ENCODE measurements at places on chromosomes 7 and 10.

- peak; percentile 38 for DNase-seq
These were observed 3.5 kb upstream of the IGF2BP3 start for GRCh38 chr7:23473844-23474093.

DNA sequence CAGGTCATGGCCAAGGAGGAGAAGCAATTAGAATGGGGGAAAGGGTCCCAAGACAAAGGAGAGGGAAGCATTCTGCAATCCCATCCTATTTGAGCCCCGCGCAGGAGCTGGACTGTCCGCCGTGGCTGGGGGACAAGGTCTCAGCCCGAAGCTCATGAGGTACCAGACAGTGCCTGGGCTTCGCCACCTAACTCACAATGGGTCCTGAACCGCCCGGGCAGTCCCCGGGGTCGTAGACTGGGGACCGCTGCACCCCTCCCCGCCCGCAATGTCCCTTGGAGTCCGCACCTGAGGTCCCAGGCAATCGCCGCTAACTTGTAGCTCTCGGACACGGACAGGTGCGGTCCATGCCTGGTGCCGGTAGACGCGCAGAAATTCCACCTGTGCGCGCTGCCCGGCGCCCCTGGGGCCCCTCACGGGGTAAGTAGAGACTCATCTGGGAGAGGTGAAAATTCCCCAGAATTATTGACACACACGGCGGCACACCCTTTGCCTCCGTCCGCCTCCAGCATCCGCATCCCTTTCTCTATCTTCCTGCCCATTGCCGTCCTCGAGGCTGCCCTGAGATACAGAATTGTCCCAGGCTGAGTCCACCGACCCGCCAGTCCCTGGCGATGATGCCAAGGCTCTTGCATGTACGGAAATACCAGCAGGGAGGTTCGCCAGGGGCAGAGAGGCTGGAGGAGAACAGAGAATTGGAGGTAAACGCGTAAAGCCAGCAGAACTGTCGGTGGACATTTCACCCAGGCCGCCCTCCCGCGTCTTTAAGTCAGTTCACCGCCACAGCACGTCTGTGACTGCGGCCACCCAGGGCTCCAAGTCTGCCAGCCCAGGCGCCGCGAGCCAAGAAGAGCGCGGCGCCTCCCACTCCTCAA lies 1.8 kb downstream of the CHRM2 start:
- DNase-seq: no peak

DNA sequence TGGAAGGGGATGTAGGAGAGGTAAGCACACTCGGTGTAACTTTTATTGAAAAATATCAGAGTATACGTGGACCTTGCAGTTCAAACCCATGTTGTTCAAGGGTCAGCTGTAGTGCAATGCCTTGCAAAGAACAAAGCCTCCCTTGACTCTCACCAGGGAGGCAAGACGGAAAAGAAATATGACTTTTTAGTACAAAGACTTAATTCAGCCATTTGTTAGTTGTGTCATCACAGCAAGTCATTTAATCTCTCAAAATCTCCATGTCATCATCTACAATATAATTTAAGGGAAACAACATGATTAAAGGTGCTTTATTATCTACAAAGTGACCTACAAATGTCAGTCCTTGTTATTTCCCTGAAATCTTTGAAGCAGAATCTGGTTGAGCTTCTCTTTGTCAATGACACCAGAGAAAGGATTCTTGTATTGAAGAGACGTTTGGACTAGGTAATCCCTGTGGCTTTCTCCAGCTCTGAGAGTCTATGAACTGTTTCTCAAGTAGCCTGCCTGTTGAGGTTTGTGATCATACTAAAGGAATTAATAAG lies 502.8 kb downstream of the REEP3 start:
- DNase-seq: no peak

DNA sequence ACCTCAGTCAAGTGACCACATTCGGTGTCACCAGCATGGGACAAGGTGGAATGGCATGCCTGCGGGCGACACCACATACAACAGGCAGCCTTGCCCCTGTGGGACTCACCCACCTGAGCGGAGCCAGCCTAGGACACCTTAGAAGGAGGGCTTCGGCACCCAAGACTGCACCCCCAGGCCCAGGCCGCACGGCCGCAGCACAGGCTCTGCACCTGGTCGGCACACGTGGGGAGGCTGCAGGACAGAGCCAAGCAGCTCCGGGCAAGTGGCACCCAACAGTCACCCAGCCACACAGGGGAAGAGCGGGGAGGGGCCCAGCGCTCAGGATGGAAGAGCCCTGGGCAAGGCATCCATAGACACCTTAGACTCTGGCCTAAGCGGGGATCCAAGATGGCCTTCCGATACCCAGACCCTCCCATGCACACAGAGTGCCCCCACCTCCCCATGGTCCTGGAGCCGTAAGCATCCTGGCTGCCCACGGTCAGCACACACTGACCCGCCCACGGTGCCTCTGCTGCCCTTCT lies 16.1 kb upstream of the GPER1 start:
- DNase-seq: no peak

GRCh38 chr10:47136866-47137265 lies 163.1 kb upstream of the GDF10 start:
- DNase-seq: no peak

GRCh38 chr7:83863906-83864305 lies 215.0 kb upstream of the SEMA3E start:
- DNase-seq: no peak

GRCh38 chr10:7230951-7231350 lies 179.9 kb downstream of the SFMBT2 start:
- DNase-seq: no peak

DNA sequence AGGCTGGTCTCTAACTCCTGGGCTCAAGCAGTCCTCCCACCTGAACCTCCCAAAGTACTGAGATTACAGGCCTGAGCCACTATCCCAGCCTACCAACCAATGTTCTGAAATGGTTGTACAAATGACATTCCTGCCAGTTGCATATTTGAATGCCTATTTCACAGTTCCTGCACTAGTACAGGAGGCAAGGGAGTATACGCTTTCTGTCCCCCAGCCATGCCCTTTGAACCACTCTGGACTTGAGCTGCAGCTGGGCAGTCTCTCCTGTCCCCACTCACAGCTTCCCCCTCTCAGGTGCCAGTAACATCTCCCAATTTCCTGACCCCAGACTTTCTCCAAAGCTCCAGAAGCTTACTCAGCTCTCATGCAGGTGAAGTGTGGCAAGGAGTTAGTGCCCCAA lies 58.9 kb downstream of the SPOCK2 start:
- DNase-seq: no peak

GRCh38 chr10:71440506-71441035 lies 43.9 kb downstream of the CDH23 start:
- DNase-seq: no peak

DNA sequence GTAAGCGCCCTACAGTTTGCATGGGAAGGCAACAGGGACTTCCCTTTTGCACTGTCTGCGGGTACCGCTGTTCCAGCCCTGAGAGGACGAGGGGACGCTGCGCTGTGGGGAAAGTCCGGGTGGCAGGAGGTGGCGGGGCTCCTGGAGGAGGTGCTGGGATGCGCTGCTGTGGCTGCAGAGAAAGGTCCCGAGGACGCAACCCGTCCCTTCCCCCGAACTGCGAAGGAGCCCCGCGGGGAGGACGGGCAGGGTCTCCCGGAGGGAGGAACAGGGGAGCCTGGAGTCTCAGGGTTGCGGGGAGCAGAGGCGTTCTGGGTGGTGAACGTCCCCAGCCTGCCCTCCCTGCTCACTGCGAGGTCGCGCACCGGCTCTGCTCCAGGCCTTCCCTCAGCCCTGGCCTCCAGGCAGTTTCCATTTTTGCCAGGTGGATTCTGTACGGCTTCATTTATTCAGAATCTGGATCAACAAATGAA lies 91.6 kb downstream of the CXCL12 start:
- DNase-seq: no peak

DNA sequence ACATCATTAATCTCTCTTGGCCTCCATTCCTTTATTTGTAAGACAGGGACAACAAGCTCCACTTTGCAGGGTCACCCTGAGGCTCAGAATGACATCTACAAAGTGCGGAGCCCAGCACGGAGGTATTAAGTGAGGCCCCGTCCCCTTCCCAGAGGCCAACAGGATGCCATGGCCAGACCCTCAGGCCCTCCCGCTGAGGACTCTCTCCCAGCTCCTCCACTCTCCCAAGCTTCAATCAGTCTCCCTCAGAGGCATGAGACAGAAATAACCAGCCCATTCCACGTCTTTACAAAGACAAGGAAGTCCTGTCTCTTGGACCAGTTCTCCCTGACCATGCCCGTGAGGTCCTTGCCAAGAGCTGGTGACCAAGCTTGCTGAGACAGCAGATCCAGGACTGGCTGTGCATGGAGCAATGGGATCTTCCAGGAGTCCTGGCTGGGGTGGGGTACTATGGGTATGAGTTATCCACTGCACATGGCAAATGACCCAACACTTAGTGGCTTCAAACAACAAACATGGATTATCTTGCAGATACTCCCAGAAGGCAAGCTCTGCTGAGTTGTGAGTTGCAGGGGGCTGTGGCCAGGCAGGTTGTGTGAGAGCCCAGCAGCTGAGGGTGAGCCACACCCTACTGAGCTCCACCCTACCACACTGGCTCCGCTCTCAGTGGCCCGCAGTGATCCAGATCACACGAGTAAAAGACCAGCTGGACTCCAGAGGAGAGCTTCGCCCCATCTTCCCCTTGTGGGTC lies 4.3 kb upstream of the PPIF start:
- peak; percentile 20 for DNase-seq

GRCh38 chr10:87038786-87039185 lies 18.7 kb downstream of the FAM25A start:
- no peak for DNase-seq

Measured in activated T-cell treated with anti-CD3 and anti-CD28 coated beads, Interleukin-2, amount 50 U/mL, for 24 hours (primary cell).